Omental fat pad (tissue), 4 donors: ENCODE measurements at places on chromosomes 5 and 9.

DNA sequence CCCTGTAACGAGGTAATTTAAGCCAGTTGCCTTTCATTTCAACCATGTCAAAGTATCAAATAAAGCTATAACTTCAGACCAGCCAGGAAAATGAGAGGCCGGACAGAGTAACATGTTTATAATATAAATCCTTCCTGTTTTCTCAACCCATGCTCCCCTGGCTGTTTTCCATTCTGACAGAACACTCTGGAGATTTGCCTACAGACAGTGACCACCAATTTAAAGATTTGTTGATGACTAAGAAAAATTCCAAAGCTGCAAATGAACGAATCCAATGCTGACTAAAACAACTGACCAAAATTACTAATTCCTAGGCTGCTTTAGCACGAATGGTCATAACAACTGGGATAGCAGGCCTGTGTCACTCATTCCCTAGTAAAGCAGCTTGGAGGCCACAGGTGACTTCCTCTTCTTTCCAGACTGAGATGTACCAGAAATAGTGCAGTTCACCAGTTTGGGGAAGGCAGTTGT lies 141.4 kb downstream of the AOPEP start:
- DNase-seq, result no peak

GRCh38 chr5:170265522-170265921 lies 32.1 kb downstream of the LCP2 start:
- no peak for DNase-seq

DNA sequence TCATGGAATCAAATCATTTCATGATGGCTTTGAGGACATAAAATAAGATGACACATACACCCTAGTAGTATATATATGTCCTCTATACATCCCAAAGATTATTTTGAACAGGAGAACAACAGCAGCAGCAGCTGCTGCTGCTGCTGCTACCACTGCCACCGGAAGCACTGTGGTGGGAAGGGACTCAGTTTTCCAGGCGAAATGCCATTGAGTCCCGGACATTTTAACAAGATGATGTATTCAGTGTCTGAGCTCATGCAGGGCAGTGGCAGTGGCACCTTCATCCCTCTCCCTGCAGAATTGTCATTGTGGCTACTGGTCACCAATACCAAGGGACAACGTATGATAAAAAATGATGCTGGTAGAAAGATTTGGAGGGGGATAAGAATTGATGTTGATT lies 151.3 kb downstream of the CHSY3 start:
- DNase-seq, result no peak

DNA sequence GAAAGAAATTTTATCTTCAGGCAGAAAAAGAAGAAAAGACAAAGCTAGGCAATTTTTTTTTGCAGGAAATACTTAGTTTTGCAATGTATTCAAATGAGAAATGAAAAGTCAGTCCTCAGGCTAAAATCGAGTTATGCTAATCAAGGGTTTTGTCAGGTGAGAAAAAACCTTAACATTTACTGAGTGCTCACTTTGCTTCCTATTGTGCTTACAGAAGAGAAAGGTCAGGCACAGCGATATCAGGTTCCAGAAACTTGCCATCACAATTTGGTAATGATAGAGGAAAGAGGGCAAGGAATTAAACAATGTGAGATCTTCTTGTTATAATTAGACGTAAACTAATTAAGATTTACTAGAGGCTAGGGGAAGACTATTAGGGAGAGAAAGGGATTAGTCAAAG lies 431.7 kb upstream of the CTNND2 start:
- DNase-seq, result no peak

- DNase-seq, result no peak
Observed at GRCh38 chr5:10289353-10289752, 18.3 kb downstream of the CMBL start.

GRCh38 chr9:122331523-122331927 lies 39.3 kb upstream of the PTGS1 start:
- no peak for DNase-seq

DNA sequence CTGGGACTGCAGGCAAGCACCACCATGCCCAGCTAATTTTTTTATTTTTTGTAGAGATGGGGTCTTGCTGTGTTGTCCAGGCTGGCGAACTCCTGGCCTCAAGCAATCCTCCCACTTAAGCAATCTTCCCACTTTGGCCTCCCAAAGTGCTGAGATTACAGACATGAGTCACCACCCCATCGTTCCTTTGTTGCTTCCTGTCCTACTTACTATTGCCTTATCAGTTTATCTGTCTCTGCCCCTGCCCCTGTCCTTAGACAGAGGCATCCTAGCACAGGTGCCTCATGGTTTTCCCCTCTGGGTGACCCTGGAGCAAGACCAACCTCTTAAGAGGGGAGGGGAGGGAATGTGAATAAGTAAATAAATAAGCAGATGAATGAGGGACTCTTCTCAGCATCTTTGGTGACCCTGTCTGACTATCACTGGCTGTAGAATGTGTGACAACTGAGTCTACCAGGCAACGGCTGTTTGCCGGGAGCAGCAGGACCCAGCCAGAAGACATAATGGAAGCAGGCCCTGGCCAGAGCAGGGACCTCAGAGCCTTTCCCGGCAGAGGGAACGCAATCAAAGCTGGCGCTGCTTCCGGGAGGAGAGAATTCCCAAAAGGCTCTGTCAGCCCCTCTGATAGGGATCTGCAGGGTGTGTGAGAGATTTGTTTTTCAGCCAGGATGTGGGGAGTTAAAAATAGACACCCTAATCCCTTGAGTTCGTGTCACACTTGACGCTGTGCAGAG lies 43.8 kb upstream of the DAB2IP start:
- DNase-seq, result no peak

DNA sequence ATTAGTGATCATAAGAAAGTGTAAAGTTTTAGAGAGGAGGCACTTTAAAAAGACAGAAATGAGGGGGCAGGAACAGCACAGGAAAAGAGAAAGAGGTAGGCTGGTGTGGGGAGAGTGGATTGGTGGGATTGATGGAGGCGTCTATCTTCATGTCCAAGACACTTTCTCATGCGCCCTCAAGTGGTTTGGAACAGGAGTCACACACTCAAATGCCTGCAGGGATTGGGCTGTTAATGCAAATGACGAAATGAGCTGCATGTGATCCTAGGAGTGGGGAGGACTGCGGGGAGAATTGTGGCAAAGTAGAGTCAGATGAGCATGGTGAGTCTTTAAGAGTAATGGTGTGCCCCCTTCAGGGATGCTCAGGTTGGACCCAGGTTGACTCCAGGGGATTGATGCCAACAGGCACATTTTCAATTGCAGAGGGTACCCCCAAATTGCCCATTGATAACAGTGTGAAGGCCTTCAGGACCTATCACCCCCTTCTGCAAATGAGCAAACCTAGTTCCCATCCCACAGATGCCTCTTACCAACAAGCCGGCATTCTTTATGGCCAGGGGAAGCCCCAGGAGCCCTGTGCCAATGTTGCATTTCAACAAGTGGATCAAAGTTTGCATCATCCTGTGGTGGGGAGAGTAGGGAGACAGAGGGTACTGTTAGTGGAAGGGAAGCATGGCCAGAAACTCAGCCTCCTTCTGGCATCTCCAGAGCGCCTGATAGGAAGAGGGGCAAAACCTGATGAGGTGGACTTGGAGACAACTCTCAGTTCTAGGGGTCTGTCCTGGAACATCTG lies 5.3 kb downstream of the SLC36A3 start:
- DNase-seq, result no peak

GRCh38 chr5:115557667-115558387 lies 13.3 kb upstream of the FEM1C start:
- no peak for DNase-seq
